Myocyte (in vitro differentiated cells): ENCODE measurements at places on chromosomes 6 and 20. TPM values are rescaled to one million over a fixed set of nuclear protein-coding genes. Genes with fewer than 3 reads are reported as not detected.

XKR7 gene
- total RNA-seq: not detected in 2 replicates

LY6G6D gene
- not detected in 2 replicates for total RNA-seq

ZBTB46 gene
- total RNA-seq: 19.6 and 20.9 TPM in 2 replicates

WFDC2 gene
- total RNA-seq: not detected in 2 replicates

SLCO4A1 gene
- 0.11 and 0.16 TPM in 2 replicates for total RNA-seq

DNA sequence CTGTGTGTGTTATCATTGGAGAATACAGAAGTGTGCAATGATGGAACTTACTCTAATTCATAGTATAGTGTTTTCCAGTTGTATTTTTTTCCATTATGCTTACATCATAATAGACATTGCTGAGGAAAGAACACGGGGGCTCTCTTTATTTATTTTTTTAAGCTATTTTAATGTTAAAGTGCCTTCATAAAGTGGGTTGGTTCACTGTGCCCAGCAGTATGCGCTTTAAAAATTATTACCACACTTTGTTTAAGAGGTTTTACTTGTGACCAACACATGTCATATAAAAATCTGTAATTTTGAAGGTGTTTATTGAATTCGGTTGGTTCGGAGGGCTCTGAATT lies 215.8 kb downstream of the TMEM242 start:
- no peak for DNase-seq

DNA sequence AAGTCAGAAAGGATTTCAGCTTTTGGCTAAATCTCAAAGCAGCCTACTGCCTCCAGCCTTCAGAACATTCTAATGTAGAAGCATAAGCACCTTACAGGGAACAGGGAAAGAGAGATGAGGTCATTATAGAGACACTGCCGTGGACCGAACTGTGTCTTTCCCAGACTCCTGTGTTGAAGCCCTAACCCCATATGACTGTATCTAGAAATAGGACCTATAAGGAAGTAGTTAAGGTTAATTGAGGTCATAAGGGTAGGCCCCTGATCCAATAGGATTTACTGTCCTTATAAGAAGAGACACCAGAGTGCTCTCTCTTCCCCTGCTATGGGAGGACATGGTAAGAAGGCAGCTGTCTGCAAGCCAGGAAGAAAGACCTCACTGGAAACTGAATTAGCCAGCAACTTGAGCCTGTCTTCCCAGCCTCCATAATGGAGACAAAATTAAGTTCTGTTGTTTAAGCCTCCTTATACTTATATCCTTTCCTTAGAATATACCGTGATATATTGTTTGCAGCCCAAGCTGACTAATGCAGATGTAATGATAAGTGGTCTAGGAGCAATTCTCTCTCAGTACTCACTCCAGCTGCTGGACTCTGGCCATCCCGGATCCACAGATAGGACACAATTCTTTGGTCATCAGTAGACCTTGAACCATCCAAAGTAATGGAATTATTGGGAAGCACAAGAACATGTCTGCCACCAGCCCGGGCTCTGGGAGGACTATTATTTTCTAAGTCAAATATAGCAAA lies 71.4 kb downstream of the ALDH5A1 start:
- DNase-seq: no peak

- no peak for DNase-seq
These were observed 344.9 kb downstream of the SMOC2 start for GRCh38 chr6:168785720-168786511.

GRCh38 chr6:28489366-28490204 lies 26.0 kb downstream of the GPX6 start:
- DNase-seq: peak; percentile 2

- no peak for DNase-seq
These were observed 657.7 kb downstream of the PHF3 start for GRCh38 chr6:64293298-64293697.

DNA sequence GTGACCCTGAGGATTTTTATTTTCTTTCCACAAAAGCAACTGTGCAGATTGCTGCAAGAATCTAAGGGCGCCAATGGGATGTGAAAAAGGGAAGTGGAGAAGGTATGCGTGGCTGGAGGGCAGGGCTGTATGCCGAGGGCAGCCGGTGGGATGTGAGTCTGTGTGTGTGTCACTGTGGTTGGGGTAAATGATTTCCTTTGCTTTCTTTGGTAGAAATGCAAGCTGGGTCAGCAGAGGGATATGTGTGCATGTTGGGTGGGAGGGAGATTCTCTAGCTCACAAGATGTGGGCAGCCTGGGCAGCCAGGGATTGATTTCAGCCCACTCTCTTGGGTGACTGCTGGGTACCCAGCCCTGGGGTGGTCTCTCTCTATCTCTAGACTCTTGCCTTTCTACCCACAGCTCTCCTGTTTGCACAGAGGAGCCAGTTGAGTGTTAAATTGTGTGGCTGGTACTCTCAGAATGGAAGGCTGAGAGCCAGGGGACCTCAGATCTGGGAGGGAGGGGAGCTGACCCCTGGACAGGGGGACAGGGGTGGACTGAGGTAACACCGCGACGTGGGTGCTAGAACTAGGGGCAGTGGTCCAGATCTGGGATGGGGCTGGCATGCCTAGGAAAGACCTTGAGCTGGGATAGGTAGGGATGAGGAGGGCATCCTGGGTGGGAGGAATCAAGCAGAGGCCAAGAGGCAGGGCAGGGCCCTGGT lies 136.8 kb upstream of the RNF24 start:
- DNase-seq: no peak

GRCh38 chr6:145278163-145278807 lies 457.0 kb downstream of the EPM2A start:
- DNase-seq: peak; percentile 5

DNA sequence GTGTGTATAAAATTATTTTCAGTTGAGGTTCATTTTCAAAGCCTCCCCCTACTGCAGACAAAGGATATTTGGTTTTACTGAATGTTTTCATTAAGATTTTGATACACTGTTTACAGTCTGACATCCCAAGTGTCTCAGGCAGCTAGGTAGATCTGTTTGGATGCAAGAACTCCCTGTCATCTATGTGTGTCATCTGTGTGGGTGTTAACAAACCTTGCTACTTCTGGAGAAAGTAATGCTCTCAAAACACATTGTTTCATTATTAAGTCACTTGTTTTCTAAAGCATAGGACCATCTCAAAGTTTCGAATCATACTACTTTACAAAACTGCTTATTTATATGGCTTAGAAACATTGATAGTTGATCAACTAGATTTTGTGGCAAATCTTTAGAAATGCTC lies 114.5 kb upstream of the TMEM170B start:
- no peak for DNase-seq

DNA sequence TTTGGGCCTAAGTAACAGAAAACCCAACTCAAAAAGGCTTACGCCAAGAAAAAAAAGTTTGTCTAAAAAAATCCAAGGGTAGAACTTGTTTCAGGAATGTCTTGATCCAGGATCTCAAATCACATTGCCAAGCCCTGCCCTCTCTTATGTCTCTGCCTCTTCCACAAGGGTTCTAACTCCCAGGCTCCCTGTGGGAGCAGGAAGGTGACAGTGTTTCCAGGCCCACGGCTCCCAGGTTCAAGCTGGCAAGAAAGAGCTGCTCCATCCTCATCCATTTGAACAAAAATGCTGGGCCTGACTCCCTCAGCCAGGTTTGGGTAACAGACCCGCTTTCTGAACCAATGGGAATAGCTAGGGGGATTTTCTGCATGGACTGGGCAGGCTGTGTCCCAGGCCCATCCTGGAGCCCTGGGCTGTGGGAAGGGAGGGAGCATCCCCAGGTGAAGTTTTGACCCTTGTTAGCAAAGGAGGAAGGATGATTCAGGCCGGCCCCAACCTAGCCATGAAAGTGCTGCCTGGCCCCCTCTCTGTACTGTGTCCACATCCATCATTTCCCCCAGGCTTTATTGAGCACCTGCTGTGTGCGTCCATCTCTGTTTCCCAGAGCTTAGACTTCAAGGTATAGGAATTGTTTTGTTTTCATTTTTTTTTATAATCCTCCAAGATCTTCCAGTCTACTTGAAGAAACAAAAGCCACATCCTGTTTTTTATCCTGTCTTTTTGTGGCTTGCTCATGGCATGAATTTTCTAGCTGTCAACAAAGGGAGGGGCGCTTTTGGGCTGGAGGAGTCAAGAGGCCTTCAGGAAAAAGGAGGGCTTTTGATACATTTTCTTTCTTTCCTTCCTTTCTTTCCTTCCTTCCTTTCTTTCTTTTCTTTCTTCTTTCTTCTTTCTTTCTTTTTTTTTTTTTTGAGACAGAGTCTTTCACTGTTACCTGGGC lies 159.8 kb downstream of the TFAP2C start:
- no peak for DNase-seq

- DNase-seq: no peak
These were observed 26.1 kb downstream of the SPATA2 start for GRCh38 chr20:49889001-49889934.

DNA sequence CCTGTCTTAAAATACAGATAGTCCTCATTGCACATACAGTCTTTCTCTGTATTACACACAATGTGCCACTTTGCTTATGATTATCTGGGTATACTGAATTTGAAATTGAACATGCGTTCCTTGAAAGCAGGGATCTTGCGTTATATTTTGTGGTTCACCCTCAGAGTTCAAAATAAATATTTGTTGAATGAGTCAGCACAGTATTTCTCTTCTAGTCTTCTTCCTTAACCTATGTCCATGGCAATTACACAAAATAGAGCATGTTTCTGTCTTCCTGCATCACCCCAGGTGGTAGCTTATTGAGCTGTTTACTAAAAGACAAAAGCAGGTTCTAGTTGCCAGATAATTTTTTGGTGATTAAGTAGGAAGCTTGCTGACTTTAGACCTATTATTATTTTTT lies 272.9 kb upstream of the FERMT1 start:
- DNase-seq: no peak

DNA sequence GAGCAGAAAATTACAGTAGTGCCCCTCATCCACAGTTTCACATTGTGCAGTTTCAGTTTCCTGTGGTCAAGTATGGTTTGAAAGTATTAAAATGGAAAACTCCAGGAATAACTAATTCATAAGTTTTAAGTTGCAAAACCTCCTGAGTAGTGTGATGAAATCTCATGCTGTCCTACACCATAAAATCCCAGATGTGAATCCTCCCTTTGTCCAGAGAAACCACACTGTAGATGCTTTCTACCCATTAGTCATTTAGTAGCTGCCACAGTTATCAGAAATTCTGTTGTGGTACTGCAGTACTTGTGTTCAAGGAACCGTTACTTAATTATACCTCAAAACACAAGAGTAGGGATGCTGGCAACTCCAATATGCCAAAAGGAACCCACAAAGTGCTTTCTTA lies 74.7 kb downstream of the PTCHD4 start:
- peak; percentile 57 for DNase-seq

GRCh38 chr6:34473967-34474366 lies 8.1 kb downstream of the PACSIN1 start:
- no peak for DNase-seq

GRCh38 chr6:33717934-33718455 lies 6.5 kb upstream of the UQCC2 start:
- no peak for DNase-seq

DNA sequence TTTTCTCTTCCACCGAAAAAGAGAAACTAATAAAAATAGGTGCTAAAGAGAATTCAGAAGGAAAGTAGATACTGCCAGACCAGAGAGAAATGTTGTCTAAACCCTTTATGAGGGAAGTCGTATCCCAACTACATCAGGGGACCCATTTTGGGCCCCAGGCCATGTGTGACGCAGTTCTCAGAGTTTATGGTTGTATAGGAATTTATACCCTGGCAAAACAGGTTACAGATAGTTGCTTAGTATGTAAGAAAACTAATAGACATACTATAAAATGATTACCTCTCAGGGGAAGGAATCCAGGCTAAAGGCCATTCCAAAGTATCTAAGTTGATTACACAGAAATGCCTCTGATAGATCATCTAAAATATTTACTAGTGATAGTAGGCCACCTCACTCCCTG lies 28.6 kb upstream of the SLC52A3 start:
- DNase-seq: no peak
